D721Med (cell line): ENCODE measurements at places on chromosomes 4 and X.

DNA sequence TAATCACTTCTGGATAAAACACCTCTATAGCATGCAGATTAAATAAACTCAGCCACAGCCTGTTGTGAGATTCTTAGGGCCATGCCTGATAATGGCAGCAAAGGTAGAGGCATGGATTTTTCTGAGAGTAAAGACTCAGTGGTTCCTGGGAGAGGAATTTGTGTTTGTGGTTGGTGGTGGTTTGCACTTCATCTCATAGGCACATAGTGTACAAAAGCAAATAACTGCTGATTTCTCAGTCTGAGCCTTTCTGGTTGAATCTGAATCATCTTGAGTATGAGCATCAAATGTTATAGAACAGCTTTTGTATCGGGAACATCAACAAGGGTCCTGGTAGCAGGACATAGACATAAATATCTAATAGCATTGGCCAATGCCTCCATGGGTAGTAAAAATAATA is 274.3 kb downstream of the FRMPD4 start:
- DNase-seq = no peak

- no peak for DNase-seq
These were observed 90.4 kb downstream of the EIF4E start for GRCh38 chr4:98838531-98838930.

- DNase-seq = no peak
These were observed 723 bp downstream of the DHX15 start for GRCh38 chr4:24583451-24584210.

DNA sequence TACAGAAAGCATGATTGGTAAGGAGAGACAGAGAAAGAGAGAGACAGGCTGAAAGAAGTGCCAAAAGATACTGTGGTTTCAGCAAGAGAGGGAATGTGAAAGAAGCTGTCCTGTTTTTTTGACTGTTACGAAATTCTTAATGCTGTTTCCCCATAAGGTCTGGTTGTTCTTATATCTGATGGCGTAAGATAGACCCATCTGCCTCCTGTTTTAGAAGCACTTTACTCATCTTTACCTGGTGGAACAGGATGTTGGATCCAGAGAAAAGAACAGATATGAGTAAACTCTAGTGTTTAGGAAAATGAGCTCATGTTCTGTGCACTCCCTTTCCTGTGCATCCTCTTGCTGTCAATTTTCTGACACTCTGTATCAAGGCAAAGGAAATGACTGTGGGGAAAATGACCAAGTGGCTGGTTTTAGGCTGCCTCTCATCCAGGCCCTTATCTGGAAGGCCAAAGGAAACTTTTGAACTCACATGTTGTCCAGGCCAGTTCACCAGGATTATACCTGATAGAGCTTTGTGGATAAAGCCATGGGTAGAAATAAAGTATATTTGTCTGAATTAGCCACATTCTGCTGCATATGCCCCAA is 311.7 kb upstream of the HTR2C start:
- DNase-seq = no peak

- no peak for DNase-seq
These were observed 40.4 kb upstream of the HMX1 start for GRCh38 chr4:8912089-8912455.

DNA sequence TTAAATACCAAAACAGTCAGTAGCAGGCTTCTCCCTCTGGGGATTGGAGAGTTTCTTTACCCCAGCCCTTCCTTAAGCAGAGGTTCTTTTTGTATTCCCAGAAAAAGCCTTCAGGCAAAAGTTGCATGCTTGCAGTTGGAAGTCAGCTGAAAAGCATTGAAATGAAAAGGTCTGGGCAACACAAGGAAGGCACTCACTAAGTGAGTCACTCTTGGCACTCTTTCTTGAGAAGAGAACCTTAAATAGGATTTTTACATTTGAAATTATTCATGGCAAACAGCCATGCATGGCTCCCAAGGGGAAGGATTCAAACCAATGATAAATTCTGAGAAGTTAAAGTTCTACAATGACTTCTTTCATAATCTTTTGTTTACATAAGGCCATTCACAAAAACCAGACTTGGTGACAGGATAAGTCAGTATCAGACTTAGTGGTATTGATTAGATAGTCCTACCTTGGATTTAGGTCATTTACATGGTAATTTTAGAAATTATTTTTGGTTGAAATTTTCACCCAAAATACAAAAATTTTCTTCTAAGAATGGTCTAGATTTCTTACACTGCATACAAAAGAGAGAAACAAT is 2068.9 kb downstream of the PCDH7 start:
- DNase-seq = no peak

DNA sequence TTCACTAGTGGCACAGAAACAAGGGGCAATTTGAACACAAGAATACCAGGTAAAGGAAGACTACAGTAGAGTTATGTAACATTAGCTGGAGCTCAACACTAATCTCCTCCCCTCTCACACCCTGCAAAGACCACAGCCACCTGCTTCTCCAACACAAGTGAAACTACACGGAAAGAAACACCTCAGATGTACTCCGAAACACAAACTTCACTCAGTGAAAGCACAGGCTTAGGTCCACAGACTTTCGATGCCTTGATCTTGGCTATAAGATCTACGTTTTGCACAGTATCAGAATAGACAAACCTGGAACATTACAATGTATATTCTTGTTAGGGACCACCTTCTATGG is 7.6 kb downstream of the ACSL1 start:
- no peak for DNase-seq

- no peak for DNase-seq
These were observed 59.4 kb upstream of the TLL1 start for GRCh38 chr4:165813606-165814005.

DNA sequence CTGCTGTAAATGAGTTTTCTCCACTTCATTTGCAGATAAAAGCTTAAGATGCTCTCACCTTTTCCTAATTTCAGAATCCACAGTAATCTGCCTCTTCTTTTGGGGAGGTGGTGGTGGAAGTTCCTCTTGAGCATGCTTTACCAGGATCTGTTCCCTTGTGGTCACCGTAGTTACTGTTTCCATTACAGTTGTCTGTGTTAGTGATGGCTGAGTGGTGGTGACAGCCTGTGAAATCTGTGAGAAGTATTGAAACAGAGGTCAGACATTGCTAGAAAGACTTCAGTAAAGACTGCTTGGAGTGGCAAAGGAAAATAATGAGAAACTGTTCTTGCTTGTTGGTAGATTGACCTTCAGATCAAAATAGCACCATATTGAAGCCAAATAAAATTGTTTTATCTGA is 666.2 kb downstream of the DMD start:
- no peak for DNase-seq

- no peak for DNase-seq
These were observed 73.4 kb upstream of the EDNRA start for GRCh38 chr4:147407261-147408045.

DNA sequence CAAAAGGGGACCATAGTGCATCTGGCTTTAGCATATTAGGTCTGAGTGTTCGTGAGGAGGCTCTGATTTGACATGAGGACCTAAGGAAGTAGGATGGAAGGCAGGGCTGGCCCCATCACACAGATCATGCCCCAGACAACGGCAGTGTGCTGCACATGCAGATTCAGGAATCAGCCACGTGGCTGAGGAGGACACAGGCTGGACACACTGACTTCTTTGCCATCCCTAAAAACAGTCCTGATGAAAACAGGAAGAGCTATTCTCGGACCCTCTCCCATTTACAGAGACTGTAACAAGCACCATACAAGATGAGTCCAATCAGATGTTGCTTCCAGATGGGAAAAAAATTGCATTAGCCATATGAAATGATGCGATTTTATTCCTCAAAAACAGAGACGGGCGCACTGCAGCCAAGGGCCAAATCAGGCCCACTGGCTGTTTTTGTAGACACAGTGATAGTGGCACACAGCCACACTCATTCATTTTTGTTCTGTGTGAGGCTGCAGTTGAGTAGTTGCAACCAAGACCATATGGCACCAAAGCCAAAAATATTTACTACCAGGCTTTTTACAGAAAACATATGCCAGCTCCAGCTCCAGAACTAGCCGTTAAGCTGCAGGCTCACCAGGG is 41.0 kb downstream of the ACSL1 start:
- no peak for DNase-seq

DNA sequence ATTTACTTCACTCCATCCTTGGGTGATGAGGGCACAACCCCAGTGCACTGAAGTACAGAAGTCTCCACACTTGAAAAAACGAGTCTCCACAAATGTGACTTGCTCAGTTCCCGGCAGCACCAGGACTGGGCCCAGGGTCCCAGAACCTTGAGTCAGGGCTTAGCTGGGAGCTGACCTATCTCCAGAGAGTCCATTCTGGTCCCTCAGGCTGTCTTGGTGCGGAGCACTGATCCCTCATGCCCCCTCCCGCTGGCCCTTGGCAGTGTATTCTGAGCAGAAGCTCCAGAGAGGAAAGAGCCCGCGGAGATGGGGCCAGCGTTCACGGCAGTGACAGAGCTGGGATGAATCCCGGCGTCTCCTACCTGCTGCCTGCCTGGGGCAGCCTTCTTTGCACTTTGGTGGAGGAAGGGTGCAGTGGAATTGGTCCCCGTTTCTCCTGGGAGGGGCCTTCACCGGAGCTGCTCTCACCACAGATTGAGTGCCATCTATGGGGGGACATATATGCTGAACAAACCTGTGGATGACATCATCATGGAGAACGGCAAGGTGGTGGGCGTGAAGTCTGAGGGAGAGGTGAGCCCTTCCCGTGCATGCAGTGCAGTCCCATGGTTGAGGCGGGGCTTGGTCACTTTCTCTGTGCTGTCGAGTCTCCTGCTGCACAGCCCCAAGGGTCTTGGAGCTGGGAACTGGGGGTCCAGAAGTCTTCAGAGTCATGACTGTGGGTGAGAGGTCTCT is 3.2 kb upstream of the FAM50A start:
- no peak for DNase-seq

GRCh38 chr4:85717351-85717750 is 242.4 kb downstream of the ARHGAP24 start:
- no peak for DNase-seq

DNA sequence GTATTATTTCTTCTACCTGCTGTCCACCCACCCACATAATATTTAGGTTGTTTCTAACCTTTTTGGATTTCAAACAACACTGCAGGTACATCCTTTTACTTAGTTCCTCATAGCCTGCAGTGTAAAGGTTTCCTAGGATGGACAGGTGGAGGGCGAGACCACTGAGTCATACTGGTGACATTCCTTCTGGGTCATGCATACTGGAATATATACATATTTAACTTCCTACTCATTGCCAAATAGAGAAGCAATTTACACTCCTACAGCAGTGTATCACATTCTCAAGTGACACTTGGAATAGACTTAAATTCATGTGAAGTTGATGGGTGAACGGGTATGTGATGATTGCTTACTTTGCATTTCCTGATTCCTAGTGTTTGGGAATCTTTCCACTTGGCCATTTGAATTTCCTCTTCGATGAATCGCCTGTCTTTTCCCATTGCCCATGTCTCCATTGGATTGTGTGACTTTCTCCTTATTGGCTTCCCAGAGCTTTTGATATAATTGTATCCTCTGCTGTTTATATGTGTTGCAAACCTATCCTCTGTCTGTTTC is 8.2 kb upstream of the PPP2R2C start:
- DNase-seq = no peak

DNA sequence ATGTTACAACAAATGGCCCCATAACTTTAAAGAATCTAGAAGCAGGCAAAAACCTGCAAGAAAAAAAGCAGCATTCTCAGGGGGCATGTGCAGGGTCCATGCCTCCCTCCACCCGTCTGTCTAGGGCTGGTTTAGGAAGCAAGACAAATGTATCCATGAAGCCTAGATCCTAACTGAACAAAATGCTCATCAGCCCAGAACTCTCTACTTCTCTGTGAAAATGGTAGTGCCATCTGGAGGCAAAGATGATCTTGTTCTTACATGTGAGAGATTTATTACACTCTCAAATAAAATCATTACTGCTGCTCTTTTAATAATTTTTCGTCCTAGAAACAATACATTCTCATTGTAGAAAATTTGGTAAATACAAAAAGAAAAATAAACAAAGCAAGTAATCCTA is 26.7 kb downstream of the NR3C2 start:
- no peak for DNase-seq

- no peak for DNase-seq
These were observed 144.3 kb upstream of the PAQR3 start for GRCh38 chr4:79083406-79084010.

- no peak for DNase-seq
These were observed 2.1 kb downstream of the ZNF518B start for GRCh38 chr4:10455133-10455532.

- DNase-seq = no peak
These were observed 14.2 kb downstream of the FTHL17 start for GRCh38 chrX:31057691-31058090.

GRCh38 chr4:158519226-158519625 is 2.5 kb upstream of the RXFP1 start:
- DNase-seq = no peak

GRCh38 chr4:61493470-61493869 is 293.3 kb downstream of the ADGRL3 start:
- no peak for DNase-seq

GRCh38 chr4:6925357-6925836 is 15.8 kb downstream of the TBC1D14 start:
- DNase-seq = no peak

GRCh38 chr4:35464964-35465528 is 779.3 kb downstream of the ARAP2 start:
- no peak for DNase-seq

GRCh38 chr4:144787365-144788258 is 141.7 kb downstream of the HHIP start:
- DNase-seq = no peak

GRCh38 chr4:81447566-81448229 is 24.0 kb downstream of the RASGEF1B start:
- no peak for DNase-seq
